ENCODE measurements at places on chromosomes 3 and 15.
A peak's percentile ranks its signal among the peaks of the same experiment; 100 is the strongest.

GRCh38 chr3:25472153-25472552, 44.1 kb downstream of the RARB start:
- peak; percentile 23 for DNase-seq

GRCh38 chr3:25018909-25019308, 409.2 kb upstream of the RARB start:
- DNase-seq = no peak

- no peak for DNase-seq
Observed at GRCh38 chr3:115098354-115099073, 48.6 kb downstream of the ZBTB20 start.

DNA sequence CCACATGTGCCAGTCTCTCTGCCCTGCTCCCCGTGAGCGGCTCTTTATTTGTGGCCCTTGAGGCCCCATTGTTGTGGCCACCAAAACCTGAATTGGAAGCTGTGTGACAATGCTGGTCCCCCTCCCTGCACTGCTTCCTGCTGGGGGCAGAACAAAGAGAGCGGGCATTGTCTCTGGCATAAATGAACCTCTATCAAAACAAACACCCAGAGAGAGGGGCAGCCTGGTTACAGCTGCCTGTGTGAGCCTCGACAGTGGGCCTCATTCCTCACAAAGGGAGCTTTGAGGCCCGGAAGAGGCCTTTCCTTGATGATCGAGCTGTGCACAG, 152.9 kb downstream of the IGF1R start:
- no peak for DNase-seq

DNA sequence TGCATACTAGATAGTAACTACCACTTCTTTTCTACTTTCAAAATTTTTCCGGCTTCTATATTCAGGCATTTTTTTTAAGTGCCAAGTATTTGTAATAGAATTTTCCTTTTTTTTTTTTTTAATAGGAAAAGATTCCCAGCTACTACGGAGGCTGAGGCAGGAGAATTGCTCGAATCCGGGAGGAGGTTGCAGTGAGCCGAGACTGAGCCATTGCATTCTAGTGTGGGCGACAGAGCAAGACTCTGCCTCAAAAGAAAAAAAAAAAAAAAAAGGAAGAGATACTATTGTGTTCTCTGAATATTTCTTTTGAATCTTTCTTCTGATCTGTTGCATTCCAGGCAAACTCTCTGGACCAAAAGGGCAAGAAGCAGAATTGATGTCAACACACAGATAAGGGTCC, 557.3 kb downstream of the FGF12 start:
- DNase-seq = no peak

GRCh38 chr3:113275583-113275928, 64.2 kb downstream of the BOC start:
- DNase-seq = no peak

Measured in OCI-LY7 (cell line).